ENCODE measurements at places on chromosomes 12 and 14.

GRCh38 chr12:28563286-28563685 is 373.0 kb downstream of the CCDC91 start:
- DNase-seq = no peak

GRCh38 chr12:57632073-57632957 is 686 bp downstream of the B4GALNT1 start:
- DNase-seq = peak; percentile 59

- peak; percentile 40 for DNase-seq
These were observed 22.2 kb downstream of the MANSC1 start for GRCh38 chr12:12327802-12328201.

DNA sequence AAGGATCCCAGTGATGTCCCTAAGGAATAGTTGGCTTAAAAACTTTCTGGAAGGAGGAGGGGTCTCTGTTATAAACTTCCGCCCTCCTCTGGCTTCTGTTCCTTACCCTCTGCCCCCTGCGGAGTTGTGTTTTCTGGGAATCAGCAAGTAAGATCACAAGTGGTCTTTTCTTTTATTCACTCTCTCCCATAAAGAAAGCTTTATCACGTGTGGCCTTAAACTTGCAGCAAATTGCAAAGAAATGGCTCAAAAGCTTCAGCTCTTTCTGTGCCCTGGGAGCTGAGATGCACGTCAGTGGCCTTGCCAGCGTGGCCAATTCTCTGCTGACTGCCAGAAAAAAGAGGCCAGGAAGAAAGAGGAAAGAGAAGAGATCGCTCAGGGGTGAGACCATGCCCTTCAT is at the start of gene SLCO1C1:
SLCO1C1 (plus strand) TSS at position 101 of the 400 bp plus-strand sequence. CDS start 4,245 bp downstream, outside the sequence.
- DNase-seq = no peak

- DNase-seq = no peak
These were observed 259.3 kb downstream of the BCL11B start for GRCh38 chr14:99012703-99013102.

GRCh38 chr12:81610955-81611889 is 147.9 kb downstream of the PPFIA2 start:
- no peak for DNase-seq

DNA sequence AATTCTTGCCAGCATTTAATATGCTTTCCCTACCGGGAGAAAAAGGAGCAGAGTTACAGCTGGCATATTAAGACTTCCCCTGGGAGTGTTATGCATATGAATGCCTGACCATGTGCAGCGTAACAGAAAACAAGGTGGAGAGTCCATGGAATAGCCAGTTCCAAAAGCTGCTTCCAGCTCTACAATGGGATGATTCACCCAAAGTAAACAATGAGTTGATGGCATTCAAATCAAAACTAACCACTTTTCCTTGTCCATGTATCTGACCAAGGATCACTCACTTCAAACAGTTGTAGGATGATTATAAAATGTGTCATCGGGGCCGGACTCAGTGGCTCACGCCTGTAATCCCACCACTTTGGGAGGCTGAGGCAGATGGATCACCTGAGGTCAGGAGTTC is 48.1 kb upstream of the BICDL1 start:
- peak; percentile 66 for DNase-seq

DNA sequence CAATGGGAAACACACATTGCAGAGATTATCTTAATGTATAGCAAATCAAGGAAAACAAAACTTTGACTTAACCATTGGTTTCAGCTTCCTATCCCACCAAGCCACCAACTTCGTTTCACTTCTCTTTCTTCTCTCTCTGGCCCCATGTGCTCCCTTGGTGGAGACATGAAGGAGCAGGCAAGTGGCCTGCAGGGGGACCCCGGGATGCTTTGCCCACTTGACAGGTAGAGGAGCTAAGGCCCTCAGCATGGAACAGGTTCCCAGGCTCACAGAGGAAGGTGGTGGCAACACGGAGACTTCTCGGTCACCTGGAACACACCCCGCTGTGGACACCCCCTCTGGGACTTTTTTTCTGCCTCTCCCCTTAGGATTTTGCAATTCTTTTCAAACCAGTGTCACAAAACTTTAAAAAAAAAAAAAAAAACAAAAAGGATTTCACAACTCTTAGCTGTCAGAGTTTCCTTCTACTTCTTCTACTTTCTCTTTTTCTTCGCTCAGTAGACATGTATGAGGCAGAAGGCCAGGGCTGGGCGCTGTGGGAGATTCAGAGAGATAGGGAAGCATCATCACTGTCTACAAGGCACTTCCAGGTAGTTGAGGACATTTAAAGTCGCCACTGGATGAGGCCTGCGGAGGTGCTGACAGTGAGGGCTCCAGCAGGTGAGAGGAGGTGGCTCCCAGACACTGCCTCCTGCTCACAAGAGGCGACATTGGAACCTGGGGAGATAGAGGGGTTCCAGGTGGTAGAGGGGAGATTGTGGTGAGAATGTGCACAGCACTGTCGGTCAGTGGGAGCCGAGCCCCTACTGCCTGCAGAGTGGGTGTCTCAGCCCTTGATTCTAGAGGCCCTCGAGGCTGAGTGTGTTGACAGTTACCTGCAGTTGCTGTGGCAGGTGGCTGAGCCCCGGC is 119.6 kb downstream of the GCH1 start:
- no peak for DNase-seq

DNA sequence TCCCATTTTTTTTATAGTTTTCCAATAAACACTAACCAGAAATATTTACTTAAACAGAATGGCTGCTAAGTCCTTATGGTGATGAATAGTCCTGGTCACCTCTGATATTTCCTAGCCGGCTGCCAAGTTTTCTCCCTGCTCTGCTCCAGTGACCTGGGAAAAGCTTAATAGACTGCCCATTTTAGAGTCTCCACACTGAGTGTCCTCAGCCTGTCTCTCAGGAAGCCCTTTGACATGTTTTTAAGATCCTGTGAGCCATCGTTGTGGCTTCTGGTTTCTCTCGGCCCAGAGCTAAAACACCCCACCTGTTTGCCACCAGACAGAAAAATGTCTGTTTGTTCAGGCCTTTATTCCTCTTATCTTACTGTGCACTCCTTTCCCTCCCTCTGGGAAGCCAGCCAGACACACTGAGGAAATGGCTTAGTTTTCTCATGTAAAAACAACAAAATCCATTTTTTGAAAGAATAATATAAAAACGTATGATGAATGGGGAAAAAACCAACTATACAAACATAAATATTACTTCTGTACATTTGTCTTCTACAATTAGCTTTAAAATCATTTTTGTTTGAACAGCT is 25.4 kb upstream of the ALDH2 start:
- DNase-seq = no peak

DNA sequence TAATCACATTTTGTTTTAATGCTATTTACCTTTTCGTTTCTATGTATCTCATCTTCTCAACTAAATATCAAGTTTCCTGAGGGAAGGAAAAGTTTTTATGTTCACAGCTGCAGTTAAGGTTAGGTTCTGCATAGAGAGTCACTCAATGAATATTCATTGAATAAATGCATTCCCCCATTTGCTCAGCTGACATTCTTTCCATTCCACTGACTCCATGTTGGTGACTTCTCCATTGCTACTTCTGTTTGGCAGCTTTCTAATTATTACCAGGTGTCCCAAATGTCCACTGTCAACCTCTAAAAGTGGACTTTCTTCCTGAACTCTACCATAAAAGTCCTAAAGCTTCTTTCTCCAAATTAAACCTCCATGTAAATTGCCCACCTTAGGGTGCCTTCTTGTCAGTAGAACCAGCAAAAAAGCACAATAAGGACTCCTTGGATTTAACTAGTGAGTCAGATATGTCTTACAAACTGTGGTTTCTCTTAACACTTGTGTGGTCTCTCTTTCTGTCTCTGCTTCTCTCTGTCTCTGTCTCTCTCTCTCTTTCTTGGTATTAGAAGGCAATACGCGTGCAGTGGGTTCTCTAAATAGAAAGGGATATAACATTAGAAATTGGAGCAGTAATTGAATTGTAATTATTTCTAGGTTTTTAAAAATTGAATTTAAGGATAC is 85.9 kb downstream of the TMEM117 start:
- no peak for DNase-seq

GRCh38 chr12:25558586-25558985 is 5.5 kb upstream of the LMNTD1 start:
- DNase-seq = no peak

GRCh38 chr12:47828976-47829482 is 9.3 kb upstream of the HDAC7 start:
- no peak for DNase-seq

DNA sequence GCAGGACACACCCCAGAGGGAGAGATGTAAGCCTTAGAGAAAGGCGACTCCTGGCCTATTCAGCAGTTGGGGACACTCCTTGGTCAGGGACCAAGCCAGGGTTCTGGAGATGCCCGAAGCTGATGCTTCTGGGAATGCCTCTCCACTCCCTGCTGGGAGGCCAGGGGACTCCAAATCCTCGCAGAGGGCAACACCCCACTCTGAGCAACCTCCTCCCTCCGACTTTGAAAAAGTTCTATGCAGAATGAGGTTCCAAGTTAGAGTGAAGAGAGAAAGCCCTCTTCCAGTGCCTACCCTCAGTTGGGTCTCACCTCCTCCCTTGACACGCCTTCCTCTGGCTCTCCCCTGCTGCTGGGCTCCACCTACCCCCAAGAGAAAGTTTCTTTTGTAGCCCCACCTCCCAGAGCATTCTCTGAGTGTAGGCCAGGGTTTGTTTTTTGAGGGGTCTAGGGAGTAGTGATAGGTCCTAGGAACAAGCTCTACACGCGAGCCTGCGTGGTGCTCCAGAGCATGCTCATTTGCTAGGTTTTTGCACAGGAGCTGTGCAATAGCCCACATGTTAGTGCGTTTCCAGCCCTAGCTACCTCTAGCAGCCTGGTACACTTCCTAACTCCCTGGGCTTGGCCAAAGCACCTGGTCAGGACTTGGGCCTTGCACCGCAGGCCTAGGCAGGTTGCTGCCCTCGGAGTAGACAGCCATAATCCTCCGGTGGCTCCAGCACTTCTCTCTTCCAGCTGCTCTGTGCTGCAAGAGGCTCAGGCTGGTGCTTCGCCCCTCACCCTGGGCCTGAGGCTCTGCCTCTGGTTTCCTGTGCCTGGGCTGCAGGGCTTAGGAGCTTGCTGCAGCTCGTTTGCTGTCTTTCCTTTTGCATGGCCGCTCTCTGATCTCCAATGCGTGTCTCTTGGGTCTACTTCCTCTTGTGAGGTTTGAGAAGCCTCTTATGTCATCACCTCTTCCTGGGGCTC is 590 bp upstream of the CEBPE start:
- DNase-seq = no peak

- no peak for DNase-seq
These were observed 73.3 kb downstream of the NDUFA12 start for GRCh38 chr12:94930216-94930654.

- no peak for DNase-seq
These were observed 14.1 kb downstream of the ZNF219 start for GRCh38 chr14:21084396-21084795.

DNA sequence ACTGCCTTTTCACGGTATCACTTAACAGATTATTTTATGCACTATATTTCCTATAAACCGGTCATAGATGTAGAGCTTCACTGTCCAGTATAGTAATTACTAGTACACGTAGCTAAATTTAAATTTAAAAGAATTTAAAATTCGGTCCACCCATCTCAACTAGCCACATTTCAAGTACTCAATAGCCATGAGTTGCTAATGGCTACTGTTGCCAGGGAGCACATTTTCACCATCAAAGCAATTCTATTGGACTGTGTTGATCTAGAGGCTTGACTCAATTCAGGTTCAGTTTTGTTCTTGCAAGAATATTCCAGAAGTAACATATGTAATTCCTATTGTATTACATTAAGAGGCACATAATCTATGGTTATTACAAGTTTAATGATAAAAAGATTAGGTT is 20.0 kb downstream of the TMED8 start:
- DNase-seq = no peak

GRCh38 chr12:108342985-108343384 is 3.9 kb upstream of the CMKLR1 start:
- no peak for DNase-seq

DNA sequence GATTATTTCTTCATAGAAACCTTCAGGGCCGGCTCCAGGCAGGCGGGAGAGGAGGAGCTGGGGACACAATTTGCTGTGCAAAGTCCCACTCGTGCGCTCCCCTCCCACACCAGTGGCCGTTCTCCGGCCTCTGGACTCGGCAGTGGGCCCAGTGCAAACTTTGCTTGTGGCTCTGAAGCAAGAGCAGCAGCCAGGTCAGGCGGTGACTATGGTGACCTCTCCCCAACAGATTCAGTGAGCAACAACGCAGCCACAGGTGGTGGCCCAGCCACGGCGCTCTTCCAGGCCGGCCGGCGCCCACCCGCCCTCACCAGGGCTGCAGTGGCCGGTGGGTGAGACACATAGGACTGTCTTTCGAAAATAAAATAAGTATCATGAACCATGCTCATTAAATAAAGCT is 29.5 kb downstream of the VPS37B start:
- DNase-seq = no peak

DNA sequence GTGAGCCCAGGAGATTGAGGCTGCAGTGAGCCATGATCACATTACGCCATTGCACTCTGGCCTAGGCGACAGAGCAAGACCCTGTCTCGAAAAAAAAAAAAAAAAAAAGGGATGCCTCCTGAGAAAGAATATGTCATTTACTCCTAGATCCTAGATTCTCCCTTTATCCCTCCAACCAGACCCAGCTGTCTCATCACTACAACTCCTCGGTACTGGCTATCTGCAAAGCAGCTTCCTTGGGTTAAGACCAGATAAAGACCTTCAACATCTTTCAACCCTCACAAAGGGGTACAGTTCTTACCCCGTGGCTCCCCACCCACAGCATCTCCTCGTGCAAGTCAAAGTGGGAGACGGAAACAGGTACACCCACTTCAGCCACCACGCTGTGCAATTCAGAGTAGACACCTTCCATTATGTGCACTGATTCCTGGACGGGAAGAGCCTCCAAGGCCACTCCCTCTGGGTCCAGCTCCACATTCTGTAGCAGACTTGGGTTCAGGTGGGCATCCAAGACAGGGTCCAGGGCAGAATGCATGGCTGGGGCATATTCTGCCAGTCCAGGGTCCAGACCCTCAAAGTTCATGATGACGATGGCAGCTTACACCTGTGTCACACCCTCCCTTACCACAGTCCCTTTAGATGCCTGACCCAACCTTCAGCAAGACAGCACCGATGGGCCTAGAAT is 1.1 kb downstream of the PAN2 start:
- DNase-seq = no peak

GRCh38 chr12:6335451-6336078 is 6.3 kb downstream of the TNFRSF1A start:
- DNase-seq = no peak

- peak; percentile 15 for DNase-seq
These were observed 181.3 kb downstream of the CCDC59 start for GRCh38 chr12:82176761-82177490.

DNA sequence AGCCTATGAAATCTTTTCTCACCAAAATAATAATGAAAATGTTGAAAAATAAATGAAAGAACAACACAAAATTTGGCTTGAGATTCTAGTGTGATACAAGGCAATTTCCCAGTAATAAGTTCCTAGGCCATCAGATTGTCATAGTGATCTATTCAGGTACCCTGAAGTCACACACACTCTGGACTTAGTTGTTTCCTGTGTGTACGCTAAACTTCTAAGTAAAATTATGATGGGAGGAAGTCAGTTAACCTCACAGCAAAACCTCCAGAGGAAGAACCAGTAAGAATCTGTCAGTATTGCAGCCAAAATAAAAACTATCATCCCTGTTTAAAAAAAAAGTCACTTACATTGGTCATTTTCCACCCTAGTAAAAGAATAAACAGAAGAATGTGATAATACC is 81.9 kb downstream of the DBX2 start:
- no peak for DNase-seq

GRCh38 chr14:64997108-64997794 is 10.6 kb downstream of the FNTB start:
- DNase-seq = no peak
